Omental fat pad (tissue), 4 donors: ENCODE measurements at places on chromosomes 2 and 18. TPM values are rescaled to one million over a fixed set of nuclear protein-coding genes. Genes with fewer than 3 reads are reported as not detected.

DNA sequence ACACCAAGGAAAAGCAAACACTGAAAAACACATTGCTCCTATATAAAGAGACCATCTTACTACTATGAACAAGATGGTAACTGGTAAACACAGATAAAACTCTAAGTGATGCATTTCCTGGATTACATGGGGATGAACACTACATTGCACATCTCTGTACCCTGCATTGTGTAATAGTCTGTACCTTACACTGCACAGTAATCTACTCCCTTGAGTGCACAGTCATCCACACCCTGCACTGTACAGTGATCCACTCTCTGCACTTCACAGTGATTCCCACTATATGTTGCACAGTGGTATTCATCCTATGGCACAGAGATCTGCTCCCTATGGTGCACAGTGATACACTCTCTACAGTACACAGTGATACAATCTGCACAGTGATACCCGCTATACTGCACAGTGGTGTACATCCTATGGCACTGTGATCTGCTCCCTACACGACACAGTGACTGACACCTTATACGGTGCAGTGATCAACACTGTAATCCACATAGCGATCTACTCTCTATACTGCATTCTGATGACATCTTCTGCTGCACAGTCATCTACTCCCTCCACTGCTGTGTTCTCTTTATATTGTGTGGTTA is 462.2 kb upstream of the RGPD4 start:
- no peak for DNase-seq

- no peak for DNase-seq
Observed at GRCh38 chr18:45009756-45010155, 329.1 kb downstream of the SETBP1 start.

- no peak for DNase-seq
Observed at GRCh38 chr18:55833543-55833942, 245.6 kb upstream of the TCF4 start.

Gene INPP5D
- 30.5 TPM for total RNA-seq

Gene GKN2
- total RNA-seq: not detected
